Left renal pelvis (tissue), 4 donors: ENCODE measurements at places on chromosomes 2 and 18.
A peak's percentile ranks its signal among the peaks of the same experiment; 100 is the strongest.

DNA sequence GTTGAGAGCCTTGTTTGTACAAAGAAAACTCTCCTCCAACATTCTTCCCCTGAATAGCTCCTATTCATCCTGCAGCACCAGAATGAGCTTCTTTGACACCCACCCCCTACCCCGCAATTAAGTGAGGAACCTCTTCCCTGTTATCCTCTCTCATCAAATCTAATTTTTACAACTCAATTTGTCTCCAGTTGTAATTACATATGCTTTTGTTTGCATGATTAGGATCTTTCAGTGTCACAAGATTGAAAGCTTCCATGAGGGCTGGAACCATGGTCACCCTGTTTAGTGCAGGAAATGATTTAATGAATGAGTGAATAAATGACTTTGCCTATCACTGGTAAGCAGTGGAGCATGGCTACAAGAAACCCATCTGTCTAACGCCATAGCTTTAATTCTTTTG lies 334.6 kb upstream of the KLHL29 start:
- no peak for DNase-seq

DNA sequence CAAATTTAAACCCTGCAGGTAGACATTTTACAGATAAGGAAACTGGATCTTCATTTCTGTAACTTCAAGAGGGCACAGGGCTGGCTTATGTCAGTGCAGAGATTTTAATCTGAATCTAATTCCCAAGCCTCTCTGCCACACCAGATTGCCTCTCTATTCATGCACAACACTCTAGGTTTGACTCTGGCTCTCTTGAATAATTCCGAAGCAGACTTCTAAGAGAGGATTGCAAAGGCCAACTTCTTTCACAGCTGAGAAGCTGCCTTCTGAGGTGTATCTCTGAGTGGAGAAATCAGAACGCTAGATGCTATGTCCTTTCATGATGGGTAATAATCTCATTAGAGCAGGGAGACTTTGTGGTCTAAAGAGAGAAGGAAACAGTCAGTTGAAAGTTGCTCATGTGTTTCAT lies 20.1 kb upstream of the MGAT5 start:
- no peak for DNase-seq

- DNase-seq, result no peak
Measured at GRCh38 chr18:60794802-60795201, 422.2 kb upstream of the MC4R start.

DNA sequence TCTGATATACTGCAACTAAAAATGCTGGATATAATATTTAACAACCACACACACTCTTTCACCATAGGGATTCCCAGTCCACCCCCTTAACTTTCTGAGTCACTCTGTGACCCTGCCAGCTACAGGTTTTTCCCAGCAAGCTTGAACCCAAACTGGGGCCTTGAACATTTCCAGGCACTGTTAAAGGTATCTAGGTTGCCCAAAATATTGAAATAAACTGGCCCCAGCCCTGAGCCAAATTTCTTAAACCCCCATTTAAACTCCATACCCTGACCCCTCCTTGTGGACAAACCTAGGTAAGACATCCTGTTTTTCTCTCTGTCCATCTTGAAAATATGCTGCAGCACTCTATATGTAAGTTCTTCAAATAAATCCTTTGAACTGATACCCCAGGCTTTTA lies 19.7 kb upstream of the DCTN1 start:
- DNase-seq, result no peak

GRCh38 chr2:45683292-45683691 lies 31.8 kb downstream of the PRKCE start:
- DNase-seq, result no peak

GRCh38 chr2:2960441-2961133 lies 417.0 kb downstream of the EIPR1 start:
- peak; percentile 11 for DNase-seq

GRCh38 chr18:9901377-9901776 lies 12.4 kb upstream of the VAPA start:
- DNase-seq, result no peak

- DNase-seq, result no peak
Measured at GRCh38 chr2:182496596-182496995, 69.8 kb upstream of the PDE1A start.

- no peak for DNase-seq
Measured at GRCh38 chr2:160353166-160353565, 140.4 kb downstream of the RBMS1 start.
